ENCODE measurements at places on chromosomes 3 and 15. TPM values are rescaled to one million over a fixed set of nuclear protein-coding genes. Genes with fewer than 3 reads are reported as not detected.
A peak's percentile ranks its signal among the peaks of the same experiment; 100 is the strongest.

- H3K4me3 ChIP-seq = no peak overlapping the region
- DNase-seq = no peak
- H3K36me3 ChIP-seq = no peaks in the 10 kb centered on the region
- peaks cover 2% of the 10 kb centered on the region for H3K4me1 ChIP-seq
These were observed 19.5 kb downstream of the SHF start for GRCh38 chr15:45168286-45168685.

GRCh38 chr15:32659340-32660155, 18.0 kb downstream of the SCG5 start:
- no peak overlapping the region for H3K4me3 ChIP-seq
- peaks cover 16% of the 10 kb centered on the region for H3K4me1 ChIP-seq
- H3K27me3 ChIP-seq = no peaks in the 10 kb centered on the region
- H3K27ac ChIP-seq = peak overlapping the region; percentile 78
- peak; percentile 95 for DNase-seq
- no peaks in the 10 kb centered on the region for H3K36me3 ChIP-seq

DNA sequence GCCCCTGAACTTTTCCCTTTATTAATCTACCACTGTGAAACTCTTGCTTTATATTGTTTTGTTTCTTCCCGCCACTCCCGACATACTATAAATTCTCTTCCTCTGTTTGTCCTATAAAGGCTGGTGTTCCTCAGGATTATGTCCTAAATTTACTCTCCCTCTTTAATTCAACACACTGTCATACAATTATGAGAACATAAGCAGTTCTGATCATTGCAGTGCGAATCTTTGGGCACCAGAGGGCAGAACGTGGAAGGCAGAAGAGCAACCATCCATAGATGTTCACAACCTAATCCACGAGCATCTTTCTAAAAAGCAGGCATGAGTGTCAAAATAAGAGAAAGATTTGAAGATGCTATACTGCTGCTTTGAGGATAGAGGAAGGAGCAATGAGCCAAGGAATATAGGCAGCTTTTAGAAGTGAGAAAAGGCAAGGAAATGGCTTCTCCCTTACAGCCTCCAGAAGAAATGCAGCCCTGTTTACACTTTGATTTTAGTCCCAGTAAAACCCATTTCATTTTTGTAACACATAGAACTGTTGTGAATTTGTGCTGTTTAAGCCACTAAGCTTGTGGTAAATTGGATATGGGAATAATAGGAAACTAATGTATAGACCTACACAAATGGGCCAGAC, 179.4 kb downstream of the GBE1 start:
- DNase-seq = peak; percentile 67
- H3K36me3 ChIP-seq = peaks cover 29% of the 10 kb centered on the region
- H3K4me3 ChIP-seq = no peak overlapping the region
- no peaks in the 10 kb centered on the region for H3K27me3 ChIP-seq

DNA sequence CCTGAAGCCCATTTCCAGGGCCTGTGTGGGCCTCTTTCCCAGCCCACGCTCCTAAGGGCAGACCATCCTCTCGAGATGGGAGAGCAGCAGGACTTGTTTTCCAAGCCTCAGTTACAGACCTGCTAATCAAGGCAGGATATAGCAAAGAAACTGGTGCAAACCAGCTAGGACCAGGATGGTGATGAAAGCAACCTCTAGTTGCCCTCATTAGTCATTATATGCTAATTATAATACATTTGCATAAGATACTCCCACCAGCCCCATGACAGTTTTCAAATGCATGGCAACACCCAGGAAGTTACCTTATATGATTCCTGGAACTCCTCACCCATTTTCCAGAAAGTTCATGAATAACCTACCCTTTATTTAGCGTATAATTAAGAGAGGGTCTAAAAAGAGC, 34.4 kb upstream of the TRH start:
- no peaks in the 10 kb centered on the region for H3K4me1 ChIP-seq
- H3K27ac ChIP-seq = no peak overlapping the region
- H3K27me3 ChIP-seq = peaks cover 5% of the 10 kb centered on the region
- H3K4me3 ChIP-seq = no peak overlapping the region

- DNase-seq = no peak
- H3K36me3 ChIP-seq = no peaks in the 10 kb centered on the region
- H3K27me3 ChIP-seq = no peaks in the 10 kb centered on the region
- H3K4me3 ChIP-seq = no peak overlapping the region
- H3K27ac ChIP-seq = no peak overlapping the region
- H3K4me1 ChIP-seq = no peaks in the 10 kb centered on the region
These were observed 29.5 kb upstream of the ZBBX start for GRCh38 chr3:167409611-167410010.

DNA sequence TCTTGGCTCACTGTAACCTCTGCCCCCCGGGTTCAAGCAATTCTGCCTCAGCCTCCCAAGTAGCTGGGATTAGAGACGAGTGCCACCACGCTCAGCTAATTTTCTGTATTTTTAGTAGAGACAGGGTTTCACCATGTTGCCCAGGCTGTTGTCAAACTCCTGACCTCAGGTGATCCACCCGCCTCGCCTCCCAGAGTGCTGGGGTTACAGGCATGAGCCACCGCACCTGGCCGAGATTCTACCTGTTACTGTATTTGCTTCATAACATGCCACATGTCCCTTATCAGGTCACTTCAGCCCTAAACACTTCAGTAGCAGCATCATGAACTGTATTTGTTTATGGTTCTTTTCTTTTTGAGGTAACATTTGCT, 7.5 kb upstream of the LCTL start:
- no peak for DNase-seq
- peak overlapping the region; percentile 74 for H3K27ac ChIP-seq
- no peaks in the 10 kb centered on the region for H3K36me3 ChIP-seq
- H3K4me3 ChIP-seq = no peak overlapping the region

GCSAM gene
- total RNA-seq = not detected

DNA sequence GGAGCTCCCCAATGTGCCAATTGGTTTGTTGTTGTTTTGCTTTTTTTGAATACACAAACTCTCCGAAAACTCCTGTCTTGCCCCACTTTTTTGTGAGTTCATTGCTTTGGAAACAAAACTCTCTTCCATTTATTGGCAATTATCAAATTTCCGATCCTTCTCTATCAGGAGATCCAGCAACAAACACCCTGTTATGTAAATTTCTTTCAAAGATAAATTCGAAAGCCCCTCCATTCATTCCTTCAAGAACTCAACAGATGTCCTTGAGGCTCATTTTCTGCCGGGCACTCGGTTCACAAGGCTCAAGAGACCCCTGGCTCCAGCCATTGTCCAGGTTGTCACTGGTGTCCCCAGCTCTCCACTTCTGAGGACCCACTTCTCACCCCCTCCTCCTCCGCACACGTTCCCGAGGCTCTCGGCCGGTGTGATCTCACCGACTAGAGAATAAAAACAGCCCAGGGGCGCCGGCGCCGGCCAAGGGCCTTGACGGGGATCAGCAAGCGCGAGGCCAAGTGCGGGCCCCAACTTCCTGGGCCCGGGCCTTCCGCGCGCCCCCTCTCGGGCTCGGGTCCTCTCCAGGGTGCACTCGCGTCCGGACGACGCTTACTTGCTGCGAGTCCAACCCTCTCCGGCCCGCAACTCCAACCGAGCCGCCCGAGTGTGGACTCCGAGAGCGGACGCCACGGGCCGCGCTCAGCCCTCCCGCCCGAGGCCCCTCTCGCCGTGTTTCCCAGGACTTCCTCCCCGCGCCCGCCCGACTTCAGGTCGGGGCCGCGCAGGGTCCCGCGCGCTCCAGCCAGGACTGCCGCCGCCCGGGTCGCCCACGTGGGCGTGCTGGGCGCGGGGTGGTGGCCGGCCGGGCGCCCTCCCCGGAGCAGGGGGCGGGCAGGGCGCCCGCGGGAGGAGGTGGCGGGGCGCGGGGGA, 533 bp upstream of the SMAD3 start:
- DNase-seq = no peak
- H3K36me3 ChIP-seq = no peaks in the 10 kb centered on the region
- peak overlapping the region; percentile 83 for H3K27ac ChIP-seq
- no peaks in the 10 kb centered on the region for H3K27me3 ChIP-seq

DNA sequence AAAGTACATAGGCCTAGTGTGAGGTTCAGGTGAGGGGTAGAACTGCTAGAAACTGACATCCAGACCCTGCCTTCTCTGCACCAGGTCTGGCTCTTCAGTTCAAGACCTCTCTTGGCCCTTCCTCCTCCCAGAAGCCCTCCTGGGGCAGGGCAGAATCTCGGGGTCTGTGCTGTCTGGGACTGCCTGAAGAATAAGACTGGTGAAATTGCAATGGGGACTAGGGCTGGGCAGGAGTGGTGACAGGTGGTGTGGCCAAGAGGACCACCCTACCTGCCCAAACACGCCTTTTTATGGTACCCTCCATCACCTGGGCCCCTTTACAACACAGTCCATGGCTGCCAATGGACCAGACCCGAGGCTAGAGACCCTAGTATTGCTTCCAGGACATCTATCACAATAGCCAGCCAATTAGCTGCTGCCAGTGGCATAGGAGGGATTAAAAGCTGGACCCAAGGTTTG, 1.5 kb upstream of the NCKIPSD start:
- peaks cover 15% of the 10 kb centered on the region for H3K4me1 ChIP-seq
- no peak for DNase-seq
- no peak overlapping the region for H3K4me3 ChIP-seq

ZCWPW2 gene
- total RNA-seq = 4.2 TPM

- H3K4me1 ChIP-seq = peaks cover 7% of the 10 kb centered on the region
- no peak overlapping the region for H3K27ac ChIP-seq
- no peaks in the 10 kb centered on the region for H3K27me3 ChIP-seq
- H3K36me3 ChIP-seq = no peaks in the 10 kb centered on the region
- no peak overlapping the region for H3K4me3 ChIP-seq
- peak; percentile 43 for DNase-seq
These were observed 1106.8 kb downstream of the ROBO1 start for GRCh38 chr3:78660957-78661356.

FBXO40 gene
- total RNA-seq = not detected

- H3K36me3 ChIP-seq = no peaks in the 10 kb centered on the region
- H3K4me3 ChIP-seq = no peak overlapping the region
- no peak for DNase-seq
- no peaks in the 10 kb centered on the region for H3K4me1 ChIP-seq
- H3K27me3 ChIP-seq = no peaks in the 10 kb centered on the region
These were observed 98.9 kb downstream of the ULK4 start for GRCh38 chr3:41863024-41863423.

DNA sequence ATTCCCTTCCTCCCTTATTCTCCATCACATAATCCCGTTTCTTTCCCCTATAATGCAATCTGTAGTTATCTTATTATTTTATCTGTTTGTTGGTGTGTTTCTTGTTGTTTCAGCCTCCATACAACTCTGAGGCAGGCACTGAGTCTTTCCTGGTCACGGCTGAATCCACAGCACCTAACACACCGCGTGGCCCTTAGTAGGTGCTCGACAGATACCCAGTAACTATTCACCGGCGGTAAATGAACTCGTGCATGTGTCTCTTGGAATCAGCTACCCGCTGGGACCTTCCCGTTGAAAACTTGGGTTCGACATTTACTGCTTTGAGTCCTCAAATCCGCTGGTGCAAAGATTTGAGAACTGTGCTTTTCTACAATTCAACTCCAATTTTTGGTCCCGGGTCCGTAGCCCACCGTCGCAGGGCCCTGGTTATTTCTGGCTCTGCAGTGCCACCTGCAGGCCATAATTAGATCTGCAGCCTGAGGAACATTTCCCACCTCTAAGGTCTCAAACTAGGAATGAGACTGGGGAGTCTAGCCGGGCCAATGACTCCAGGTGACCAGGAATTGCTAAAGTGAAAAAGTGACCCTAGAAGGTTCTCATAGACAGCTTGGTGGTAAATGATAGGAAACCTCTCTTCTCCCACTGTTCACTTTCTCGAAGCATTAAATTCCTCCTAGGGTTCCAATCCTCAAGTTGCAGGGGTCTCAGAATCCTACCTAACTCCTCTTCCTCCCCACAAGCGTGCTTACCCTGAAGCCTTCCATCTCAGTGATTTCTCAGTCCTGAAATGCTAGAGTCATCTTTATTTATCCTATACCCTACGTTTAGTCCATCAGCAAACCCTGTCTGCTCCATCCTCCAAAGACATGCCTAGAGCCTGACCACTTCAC, 40.0 kb upstream of the TRH start:
- H3K27ac ChIP-seq = no peak overlapping the region
- DNase-seq = peak; percentile 44
- H3K4me3 ChIP-seq = peak overlapping the region; percentile 52

LMAN1L gene
- not detected for total RNA-seq
